BJ (cell line): ENCODE measurements at places on chromosomes 5 and 9.

GRCh38 chr5:115873392-115873791 is 31.7 kb downstream of the AP3S1 start:
- no peak for DNase-seq

DNA sequence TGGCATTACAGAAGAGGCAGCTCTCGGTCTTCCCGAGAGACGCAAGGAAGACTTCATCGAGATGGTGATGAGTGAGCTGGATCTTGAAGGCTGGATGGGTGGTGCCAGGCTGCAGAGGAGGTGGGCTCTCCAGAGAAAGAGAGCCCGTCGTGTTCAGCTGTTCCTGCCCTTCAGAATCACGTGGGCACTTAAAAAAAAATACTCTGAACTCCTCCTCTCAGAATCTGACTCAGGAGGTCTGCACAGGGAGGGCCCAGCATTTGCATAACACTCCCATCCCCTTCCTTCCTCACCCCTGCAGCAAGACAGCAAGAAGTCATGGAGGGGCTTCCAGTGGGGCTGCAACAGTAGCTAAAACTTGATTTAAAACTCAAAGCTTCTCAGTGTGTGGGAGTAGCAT is 203.0 kb downstream of the ATPSCKMT start:
- no peak for DNase-seq

DNA sequence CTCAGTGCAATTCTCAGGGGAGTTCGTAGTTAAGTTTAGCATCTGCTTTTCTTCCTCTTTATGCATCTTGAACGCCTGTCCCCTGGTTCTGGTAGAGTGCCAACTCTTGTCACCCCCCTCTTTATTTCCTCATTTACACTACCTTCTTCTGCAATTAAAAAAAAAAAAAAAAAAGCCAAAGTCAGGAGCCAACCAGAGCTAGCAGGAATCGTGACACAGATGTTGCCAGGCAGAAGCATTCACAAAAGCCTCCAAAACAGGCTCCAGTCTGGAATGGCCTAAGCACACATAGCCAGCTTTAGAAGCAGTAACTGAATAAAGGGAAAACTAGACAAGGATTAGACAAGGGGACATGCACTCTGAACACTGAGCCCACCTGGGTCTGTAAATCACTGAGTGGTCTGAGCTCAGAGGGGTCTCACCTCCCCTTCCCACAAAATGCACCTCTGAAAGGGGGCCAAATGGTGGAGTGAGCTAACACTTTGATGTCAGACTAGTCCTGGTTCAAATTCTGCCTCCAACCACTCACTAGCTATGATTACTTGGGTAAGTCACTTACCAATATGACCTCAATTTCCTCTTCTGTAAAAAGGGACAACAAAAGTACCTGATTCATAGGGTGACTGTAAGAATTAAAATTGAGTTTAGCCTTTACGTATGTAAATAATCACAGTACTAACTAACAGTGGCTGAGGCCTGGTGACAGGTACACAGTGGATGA is 2.0 kb downstream of the CD74 start:
- no peak for DNase-seq

- DNase-seq: no peak
These were observed 104.0 kb downstream of the ATP10B start for GRCh38 chr5:160747987-160748386.

DNA sequence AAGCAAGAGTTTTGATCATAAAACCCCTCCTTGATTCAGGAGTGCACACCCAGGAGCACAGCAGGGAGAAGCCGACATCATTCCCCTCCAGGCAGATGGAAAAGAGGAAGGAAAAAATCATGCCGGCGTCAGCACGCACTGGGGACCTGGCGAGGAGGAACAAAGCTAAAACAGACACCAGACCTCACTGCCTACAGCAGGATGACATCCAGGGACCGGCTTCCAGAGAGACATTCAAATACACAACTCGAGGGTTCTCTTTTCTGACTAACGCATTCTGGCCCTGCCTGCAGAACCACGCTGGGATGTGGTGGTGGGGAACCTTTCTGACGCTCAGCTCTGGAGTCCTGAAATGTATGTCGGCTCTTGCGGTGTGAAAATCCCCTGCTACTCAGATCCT is 2.7 kb downstream of the UBAC1 start:
- DNase-seq: no peak

GRCh38 chr5:169422087-169422486 is 121.1 kb upstream of the SLIT3 start:
- no peak for DNase-seq

DNA sequence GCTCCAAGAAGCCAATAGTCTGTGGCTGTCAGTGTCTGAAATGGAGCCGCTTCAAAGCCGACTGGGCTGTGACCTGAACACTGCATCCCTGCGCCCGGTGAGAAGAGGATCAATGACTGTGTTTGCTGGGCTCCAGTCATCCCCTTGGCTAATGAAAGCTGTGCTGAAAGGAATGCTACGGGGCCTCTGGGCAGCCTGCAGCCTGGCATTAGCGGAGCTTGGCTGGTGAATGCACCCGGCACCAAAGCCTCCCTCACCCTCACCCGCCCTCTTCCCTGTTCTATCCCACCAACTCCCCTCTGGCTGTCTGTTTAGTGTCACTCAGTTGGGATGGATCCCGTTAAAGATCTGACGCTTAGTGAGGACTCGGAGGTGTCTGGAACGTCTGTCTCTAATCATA is 355.3 kb downstream of the BNC2 start:
- DNase-seq: no peak

DNA sequence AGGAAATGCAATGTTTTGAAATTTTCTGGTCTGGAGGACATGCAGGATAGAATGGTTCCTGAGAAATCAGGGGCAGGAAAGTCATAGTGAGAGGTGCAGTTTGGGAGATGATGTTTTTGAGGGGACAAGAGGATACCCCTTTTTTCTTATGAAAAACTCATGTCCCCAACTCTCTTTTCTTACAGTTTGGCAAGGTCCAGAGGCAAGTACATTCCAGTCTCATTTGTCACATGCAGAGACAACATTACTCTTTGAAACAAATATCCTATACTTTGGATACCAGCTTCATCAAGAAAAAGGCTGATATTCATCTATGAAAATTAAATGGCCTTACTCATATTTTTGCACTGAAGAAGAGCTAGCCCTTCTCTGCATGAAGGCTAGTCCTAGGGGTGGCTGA is 48.2 kb downstream of the EQTN start:
- DNase-seq: no peak

- no peak for DNase-seq
These were observed 137.6 kb upstream of the ZNF618 start for GRCh38 chr9:113738496-113738892.

DNA sequence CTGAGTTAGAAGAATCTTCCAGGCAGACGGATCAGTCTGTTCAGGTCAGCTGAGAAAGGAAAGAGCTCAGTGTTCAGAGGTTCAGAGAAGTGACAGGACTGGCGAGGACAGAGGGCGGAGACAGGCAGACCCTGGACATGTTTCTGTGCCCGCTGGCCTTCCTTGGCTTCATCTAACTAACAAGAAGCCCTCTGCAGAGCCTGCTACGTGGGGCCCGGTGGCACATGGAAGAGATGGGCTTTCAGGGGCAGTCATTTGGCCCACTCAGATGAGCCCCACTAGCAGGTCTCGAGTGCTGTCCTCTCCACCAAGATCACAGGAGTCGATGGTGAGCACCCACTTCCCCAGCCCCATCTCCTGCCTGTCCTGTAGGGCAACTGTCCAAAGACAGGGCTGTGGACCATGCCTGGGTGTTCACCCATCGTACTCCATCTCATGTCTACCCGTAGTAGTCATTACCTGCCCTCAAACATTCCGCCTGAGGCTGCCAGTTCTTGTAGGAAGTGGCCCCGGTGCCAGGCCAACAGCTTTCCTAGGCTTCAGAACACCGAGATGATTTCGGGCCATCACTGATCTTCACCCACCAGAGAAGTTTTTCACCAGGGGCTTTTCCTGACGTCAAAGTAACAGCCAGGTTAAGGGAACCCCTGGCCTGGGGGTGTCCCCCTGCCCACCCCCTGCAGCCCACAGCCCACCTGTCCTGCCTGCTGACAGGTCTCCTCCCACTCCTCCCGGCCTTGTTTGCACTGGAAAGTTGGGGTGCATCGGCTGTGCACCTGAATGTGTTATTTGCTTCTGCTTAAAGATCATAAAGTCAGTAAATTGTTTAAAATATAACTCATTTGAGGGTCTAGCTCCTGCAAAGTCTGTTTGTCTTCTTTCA is 14.0 kb downstream of the IRX2 start:
- no peak for DNase-seq

- DNase-seq: peak; percentile 68
These were observed 79.0 kb downstream of the TLR4 start for GRCh38 chr9:117782931-117783788.

DNA sequence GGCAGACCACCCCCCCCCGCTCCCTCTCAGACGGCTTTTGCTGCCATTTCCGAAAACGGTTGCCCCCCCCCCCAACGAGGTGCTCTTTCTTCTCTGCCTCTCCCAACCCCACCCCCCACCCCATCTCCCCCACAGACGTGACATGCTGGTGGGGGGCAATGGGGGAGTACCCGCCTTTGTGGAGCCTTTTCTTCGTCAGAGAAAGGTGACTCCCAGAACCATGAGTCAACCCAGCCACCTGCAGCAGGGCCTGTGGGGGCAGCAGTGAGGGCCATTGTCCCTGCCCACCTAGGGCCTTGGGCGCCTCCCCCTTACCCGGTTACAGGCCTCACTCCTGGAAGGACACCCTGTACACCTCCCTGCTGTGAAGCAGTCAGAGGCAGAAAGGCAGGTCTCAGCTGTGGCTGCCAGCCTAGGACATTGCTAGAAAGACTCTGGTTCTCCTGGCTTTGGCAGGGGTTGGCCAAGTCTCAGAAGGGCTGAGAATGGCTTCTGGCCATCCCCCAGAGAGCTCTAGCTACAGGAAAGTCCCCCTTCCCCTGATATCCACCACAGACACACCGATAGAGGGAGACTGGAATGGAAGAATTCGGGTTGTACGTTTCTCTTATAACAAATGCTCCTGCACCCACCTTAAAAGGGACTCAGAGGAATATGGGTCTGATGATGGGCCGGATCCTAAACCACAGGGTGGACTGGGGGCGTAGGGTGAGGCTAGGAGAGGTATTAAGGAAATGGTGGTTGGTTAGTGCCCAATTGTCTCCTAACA is 2.2 kb downstream of the DNAJB5 start:
- no peak for DNase-seq

- DNase-seq: no peak
These were observed 125.1 kb downstream of the GDNF start for GRCh38 chr5:37714756-37715155.

GRCh38 chr9:77908293-77908692 is 123.3 kb downstream of the GNAQ start:
- DNase-seq: no peak

DNA sequence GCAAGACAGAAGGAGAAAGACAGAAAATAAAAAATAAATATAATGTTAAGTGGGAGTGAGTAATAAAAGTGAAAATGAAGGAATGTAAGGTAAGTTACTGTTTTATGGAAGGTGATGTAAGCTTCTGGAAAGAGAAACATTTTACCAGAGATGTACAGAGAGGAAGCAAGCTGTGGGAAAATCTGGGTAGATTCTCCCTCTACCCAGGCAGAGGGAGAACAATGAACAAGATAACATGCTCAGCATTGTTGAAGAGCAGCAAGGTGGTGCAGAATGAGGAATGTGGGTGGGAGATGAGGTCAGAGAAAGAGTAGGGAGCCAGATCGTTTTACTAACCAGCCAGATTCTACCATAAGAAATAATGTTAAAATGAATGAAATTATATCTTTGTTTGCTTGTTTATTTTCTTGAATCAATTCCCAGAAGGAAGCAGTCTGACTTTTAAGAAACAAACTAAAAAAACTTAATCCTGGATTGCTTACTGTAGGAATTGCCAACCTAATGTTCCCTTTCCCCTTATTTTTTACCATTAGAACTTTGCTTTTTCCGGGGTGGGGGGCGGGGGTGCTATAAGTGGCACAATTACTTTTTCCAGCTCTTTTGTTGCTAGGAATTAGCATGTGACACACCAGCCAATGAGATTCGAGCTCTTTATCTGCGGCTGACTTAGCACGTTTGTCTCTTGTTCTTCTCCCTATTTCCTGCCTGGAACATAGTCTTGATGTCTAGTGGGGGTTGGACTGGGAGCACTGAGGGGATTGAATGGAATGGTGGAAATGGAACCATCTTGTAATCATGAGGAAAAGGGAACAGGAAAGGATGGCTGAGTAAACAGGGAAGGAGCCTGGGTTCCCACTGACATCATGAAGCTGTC is 356.7 kb downstream of the TMEM167A start:
- DNase-seq: no peak

DNA sequence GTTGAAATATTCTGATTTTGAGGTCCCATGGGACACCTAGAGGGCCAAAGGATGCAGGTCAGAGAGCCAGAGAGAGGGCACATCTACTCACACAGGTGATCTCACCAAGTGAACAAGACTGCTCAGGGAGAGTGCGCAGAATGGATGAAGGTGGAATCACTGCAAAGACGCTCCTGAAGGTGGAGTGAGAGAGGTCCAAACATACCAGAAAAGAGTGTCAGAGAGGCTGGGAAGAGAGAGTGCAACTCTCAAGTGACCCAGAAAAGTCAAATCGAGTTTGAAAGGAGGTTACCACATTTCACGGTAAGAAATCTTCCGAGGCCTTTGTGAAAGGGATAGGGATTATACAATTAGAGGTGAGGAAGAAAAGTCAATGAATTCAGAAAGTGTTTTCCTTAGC is 173.4 kb downstream of the EPB41L4A start:
- no peak for DNase-seq

DNA sequence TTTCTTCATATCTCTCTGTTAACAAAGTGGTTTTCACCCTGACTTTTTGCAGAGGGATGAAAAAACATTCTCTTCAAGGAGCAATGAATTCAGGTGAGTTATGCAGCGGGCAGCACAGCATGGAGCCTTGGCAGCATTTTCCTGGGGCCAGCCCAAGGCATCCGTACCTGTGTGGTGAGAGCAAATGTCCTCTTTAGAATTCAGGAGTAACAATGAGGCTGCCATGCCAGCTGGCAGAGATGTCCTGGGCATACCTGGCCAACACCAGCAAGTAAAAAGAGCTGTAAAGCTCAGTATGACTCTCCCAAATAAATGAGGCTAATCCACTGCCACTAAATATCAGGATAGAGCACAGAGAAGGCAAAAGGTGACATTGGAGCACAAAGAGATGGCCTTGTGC is 277.6 kb upstream of the TRPC7 start:
- DNase-seq: no peak

- DNase-seq: no peak
These were observed 8.1 kb downstream of the PRELID2 start for GRCh38 chr5:145826895-145827674.

GRCh38 chr9:104448036-104448435 is 56.0 kb upstream of the OR13F1 start:
- DNase-seq: no peak

DNA sequence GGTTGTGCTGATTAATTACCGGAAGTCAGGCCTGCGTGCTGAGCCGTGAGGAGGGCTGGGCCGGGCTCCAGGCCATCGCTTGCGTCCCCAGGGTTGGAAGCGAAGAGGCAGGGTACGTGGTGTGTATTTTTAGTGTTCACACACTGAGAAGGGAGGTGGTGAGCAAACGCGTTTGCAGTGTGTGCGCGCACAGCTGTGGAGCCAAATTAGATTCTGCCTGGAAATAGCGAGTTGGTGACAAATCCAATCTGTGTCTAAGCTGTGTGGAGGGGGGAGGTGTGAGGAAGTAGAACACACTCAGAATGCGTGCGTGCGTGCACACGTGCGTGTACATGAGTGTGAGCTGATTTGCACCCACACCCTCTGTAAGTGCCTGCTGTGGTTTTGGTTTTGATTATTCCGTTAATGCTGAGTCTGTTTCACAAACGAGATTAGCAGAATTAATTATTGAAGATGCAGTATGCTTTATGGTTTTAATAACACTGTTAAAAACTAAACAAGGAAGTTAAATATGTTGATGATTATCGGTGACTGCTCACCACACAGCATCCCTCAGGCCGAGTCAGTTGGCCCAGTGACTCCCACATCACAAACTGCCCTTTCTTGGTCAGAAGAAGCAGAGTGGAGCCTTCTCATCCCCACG is 111.8 kb upstream of the FCN2 start:
- no peak for DNase-seq

- no peak for DNase-seq
These were observed 26.0 kb upstream of the MAST4 start for GRCh38 chr5:66570201-66570600.
